T-helper 22 cell (primary cell): ENCODE measurements at places on chromosomes 7 and 10.

- DNase-seq: no peak
These were observed 139.0 kb upstream of the FZD8 start for GRCh38 chr10:35780970-35781642.

DNA sequence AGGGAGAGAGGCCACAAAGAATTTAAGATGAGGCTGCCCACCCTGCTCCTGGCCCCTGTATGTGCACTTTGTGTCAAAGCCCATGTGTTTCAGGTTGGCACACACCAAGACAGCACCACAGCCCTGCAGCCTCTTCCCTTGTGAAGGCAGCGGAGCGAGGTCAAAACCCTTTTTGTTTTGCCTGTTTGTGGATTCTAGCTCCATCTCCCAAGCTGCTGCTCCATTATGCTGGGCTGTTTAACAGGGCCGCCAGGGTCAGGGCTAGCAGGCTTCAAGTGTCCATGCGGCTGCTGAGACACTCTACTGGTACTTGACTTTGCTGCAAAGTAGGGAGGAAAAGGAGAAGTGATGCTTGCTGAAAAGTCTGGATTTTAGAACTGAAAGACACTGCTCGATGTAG is 142.3 kb upstream of the EFCAB10 start:
- no peak for DNase-seq

DNA sequence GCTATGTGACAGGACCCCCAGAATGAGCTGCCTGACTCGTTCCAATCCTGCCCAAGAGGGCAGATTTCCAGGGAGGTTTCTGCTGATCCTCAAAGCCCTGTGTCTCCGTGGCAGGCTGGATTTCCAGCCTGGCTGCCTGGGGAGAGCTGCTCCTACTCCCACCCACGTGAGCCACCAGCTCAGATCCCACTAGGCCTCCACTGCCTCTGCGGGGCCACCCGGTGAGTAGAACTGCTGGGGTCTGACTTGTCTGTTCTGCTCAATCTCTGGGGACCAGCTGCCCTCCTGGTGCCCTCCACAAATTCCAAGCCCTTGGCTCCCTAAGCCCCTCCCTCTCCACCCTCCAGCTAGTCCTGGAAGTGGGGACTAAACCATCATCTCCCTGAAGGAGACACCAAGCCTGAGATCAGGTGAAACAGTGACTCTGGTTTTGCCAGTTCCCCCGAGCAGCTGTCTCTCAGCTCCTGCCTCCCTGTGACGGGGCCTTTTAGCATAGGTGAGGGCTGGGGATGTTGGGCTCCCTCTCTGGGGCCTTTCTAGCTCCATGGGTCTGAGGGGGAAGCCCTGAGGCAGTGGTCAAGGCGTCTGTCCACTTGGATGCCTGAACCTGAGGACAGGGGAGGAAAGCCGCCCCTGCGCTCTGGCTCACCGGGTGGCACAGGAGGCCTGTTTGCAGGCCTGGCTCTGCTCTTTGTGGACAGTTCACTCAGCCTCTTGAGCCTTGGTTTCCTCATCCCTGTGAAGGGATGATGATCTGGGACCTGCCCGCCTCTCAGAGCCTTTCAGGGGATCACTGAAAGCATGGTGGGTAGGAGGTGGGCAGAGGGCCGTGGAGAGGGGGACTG is 5.6 kb downstream of the FAM241B start:
- DNase-seq: no peak

- DNase-seq: no peak
These were observed 115.5 kb downstream of the ANKRD61 start for GRCh38 chr7:6146666-6147065.

DNA sequence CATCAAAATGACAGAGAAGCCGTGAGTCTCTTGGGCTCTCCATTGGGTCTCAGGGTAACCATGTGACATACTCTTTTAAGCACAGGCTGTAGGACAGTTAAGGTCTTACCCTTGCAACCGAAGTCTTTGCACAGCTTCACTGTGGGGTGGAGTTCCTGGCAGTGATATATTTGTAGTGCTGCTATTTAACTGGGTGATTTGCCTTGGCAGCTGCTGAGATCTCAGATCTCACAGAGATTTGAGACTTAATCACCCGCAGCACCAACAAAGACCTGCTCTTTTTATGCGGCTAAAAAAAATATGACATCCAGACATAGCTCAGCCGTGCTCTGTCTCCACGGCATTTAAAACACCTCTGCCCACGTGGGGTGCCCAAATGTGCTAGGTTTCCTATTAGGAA is 63.4 kb upstream of the NPTX2 start:
- no peak for DNase-seq

GRCh38 chr7:54111814-54112511 is 430.2 kb upstream of the VSTM2A start:
- DNase-seq: no peak

- no peak for DNase-seq
These were observed 65.9 kb upstream of the SYPL1 start for GRCh38 chr7:106177738-106178592.

GRCh38 chr10:131727560-131727959 is 173.2 kb upstream of the PPP2R2D start:
- DNase-seq: no peak

DNA sequence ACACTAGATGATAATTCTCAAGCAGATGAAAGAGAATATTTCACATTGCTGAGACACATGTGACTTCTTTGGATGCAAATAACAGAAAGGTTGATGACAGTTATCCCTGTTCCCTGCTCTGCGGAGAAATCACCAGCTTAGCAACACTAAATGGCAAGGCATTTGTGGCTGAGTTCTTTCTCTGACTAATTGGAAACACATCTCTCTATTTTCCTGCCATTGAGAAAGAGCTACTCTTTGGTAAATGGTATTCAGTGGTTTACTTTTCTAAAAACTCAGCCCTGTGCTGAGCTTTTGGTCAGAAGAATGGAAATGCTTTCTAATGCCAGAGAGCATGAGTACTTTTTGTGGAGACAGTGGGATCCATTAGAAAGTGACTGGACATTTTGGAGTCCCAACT is 771.4 kb downstream of the LRMDA start:
- DNase-seq: no peak

DNA sequence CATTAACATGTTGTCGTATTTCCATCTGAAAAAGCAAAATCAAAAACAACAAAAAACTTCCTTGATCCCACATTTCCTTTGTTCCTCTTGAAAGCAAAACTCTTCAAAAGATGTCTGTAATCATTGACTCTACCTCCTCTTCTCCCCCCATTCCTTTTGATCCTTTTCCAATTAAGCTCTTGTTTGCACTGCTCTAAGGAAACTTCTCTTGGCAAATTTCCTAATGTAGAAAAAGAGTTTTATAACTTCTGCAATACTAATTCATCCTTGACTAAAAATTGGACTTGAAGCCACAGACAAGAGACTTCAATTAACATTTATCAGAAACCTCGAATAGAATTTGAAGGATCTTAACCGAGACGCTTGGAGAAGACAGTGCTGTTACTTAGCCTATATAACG is 317.1 kb upstream of the SEMA3C start:
- DNase-seq: no peak

GRCh38 chr10:33381451-33382215 is 47.2 kb upstream of the NRP1 start:
- no peak for DNase-seq

GRCh38 chr10:126014309-126014708 is 117.9 kb downstream of the FANK1 start:
- DNase-seq: no peak

DNA sequence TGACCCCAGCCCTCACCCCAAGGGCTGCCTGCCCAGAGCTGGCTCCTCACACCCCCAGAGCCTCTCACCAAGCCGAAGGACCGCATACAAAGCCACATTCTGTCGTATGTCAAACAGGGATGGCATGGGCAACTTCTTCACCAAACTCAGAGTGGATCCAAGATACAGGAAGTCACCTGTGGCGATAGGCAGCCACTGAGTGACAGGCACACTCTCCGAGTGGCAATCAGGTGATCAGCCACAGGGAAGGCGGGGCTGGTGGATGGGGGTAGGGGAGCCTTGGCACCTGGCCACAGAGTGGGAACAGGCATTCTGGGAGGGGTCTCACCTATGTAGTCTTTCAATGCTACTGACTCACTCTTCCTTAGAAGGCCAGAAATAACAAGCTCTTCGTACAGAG is 7.1 kb upstream of the ASB10 start:
- no peak for DNase-seq

DNA sequence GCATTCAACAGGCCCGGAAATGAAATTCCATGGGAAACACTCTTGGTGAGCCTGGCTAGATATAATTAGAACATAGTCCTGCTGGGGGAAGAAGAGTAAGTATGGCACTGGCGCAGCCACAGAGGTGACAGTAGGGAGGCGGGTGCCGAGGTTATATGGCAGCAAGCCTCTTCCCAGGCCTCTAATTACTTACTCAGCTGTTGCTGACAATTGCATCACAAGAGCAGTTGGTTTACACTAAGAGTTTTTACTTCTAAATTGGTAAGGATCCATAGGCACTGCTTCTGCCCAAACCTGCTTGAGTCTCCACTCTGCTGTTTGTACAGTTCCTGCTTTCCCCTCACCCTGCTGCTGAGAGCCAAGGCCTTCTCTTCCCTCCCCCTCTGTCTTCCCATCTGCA is 93.3 kb upstream of the DUSP5 start:
- no peak for DNase-seq

DNA sequence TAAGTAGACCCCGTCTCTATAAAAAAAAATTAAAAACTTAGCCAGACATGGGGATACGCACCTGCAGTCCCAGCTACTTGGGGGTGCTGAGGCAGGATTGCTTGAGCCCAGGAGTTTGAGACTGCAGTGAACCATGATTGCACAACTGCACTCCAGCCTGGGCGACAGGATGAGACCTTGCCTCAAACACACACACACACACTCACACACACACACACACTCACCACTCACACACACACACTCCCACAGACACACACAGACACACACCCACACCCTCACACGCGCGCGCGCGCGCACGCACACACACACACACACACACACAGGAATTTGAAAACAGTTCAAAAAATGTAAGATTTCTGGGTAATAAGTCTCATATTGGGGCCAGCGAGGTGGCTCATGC is 8.7 kb upstream of the GRIFIN start:
- DNase-seq: no peak

- no peak for DNase-seq
These were observed 68.8 kb downstream of the ARMH3 start for GRCh38 chr10:101987136-101987535.

DNA sequence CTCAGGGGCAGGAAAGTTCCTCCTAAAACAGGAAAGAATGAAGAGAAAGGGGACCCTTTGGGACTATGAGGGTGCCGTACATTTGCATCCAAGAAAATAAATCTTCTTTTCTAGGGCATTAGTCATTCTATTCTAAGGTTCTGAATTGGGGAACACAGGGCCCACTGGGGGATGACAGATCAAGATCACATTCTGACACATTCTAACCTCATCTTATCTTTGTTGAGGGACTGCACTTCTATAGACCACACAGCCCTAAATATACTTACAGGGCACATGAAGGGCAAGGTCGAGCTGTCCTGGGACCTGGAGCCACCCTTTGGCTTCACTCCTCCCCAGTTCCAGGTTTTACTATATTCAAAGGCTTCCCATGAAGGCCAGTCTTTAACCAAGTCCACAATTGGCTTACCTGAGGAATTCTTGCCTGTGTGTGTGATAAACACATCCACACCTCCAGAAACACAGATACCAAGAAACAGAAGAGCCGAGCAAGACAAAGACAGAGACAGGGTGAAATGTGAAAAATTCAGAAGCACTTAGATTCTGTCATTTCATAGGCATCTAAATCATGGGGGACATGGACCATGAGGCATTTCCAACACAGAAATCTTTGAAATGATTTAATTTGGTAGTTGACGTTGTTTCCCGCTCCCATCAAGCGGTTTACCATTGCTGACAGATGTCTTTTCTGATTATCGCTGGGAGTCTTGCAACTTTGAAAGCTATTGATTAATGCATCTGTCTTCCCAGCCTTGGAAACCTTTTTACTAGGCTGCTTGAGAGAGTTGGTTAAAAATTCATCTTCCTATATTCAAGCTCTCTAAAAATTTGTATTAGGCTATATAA is 75.8 kb downstream of the CCDC71L start:
- DNase-seq: no peak

DNA sequence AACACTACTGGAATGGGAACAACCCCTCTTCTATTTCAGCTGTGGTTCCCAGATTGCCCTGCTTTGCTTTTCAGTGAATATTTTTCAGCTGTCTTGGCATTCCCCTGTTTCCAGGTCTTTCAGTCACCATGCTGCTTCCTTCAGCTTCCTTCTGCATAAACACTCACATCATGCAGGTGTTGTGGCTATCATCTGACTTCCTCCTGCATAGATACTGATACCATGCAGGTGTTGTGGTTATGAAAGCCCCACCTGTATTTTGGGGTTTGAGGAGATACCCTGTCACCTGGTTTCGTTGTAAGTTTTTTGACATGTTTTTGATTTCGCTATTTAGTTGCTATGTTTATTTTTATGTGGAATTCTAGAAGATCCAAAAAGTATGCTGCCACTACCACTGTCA is 71.5 kb downstream of the SLC35B4 start:
- no peak for DNase-seq

GRCh38 chr10:71040846-71041605 is 152.7 kb upstream of the PCBD1 start:
- DNase-seq: no peak

- no peak for DNase-seq
These were observed 46.2 kb downstream of the VWDE start for GRCh38 chr7:12357508-12357907.

GRCh38 chr10:128579901-128580300 is 453.7 kb upstream of the MKI67 start:
- no peak for DNase-seq
